Esophagus squamous epithelium (tissue), 5 donors: ENCODE measurements at places on chromosomes 5 and 9. TPM values are rescaled to one million over a fixed set of nuclear protein-coding genes. Genes with fewer than 3 reads are reported as not detected.

LHX3 gene
- not detected for total RNA-seq

STARD4 gene
- total RNA-seq = 13.7 TPM

ACSL6 gene
- 1.1 TPM for total RNA-seq

CCL19 gene
- total RNA-seq = not detected

DNA sequence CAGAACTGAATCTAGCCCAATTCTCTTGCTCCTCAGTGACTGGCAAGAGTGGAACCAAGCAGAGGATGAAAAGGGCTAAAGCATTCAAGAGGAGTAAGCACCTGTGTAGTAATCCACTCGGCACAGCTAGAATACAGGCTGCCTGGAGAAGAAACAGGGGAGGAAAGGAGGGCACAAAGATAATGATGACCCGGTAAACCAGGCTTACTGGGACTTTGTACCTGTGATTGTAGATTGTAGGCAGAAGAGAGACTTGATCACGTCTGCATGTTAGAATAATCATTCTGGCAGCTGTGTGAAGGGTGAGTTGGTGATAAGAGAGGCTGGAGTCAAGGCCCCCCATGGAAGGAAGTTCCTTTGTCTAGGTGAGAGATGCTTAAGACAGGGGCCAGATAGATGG, 20.6 kb upstream of the TNFSF15 start:
- DNase-seq = no peak

DNA sequence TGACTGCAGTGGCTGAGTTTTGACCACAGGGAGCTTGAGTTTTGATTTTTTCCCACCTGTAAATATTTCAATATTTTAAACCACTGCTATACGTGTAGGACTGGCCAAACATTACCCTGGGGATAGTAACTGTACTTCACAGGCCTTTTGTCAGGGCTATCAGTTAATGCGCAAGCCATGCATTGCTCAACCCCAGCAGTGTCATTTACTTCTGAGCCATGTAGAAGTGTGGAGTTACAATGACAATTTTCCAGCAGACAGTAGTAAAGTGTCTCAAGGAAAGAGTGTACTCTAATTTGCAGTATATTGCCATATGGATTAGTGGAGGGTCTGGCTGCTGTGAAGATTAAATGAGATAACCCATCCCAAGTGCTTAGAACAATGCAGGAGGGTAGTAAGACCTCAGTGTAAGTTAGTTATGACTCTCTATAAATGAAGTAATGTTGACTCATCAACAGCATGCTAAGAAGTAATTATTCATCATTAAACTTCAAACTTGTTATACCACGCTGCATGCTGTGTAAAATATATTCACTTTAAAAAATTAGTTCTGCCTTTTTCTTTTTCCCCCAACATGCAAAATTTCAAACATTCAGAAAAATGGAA, 489.2 kb downstream of the KDM4C start:
- no peak for DNase-seq

DNA sequence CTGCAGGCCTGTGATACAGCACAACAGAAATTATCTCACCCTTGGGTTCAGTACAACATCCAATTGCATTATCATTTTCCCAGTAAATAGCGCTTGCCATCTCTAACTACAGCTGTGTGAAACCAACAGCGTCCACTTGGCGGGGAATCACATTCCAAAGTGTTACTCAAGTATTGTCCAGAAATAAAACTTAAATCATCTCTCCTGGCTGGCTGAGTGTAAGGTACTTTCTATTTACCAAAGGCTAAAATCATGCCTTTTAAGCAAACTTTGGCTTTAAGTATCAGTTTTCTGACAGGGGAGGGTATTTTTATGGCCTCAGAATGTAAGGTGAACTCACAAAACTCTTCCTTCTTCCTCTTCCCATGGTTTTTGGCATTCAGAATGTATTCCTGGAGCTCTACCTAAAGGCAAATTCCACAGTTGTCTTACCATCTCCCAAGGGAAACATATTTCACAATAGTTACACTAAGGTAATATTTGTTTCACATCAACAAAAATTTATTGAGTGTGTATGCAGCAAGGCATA, 205.6 kb upstream of the MPDZ start:
- DNase-seq = no peak

GRCh38 chr5:180127682-180128670, 56.4 kb upstream of the RNF130 start:
- DNase-seq = no peak

DNA sequence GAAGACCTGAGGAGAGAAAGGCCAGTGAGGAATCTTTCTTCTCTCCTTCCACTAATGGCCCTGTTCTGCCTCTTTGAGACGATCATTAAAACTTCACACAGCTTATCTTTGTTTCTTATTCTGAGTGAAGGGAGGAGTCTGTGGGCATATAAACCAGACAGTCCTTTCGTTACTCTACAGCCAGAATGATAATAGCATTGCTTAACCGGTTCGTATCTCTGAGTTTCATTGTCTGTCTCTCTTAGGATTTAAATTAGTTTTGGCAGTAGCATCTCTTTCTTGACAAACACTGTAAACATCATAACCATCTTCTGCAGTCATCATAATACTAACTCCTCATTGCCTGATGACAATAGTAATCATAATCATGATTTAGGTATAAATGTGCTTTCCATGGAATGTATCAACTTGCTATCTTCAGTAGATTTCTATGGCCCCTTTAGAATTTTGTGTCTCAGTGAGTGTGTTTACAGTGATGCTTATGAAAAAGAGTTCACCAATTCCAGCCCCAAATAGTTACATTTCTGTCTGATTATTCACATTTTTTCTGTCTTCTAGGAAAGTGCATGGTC, 618.8 kb upstream of the KLF4 start:
- no peak for DNase-seq

DNA sequence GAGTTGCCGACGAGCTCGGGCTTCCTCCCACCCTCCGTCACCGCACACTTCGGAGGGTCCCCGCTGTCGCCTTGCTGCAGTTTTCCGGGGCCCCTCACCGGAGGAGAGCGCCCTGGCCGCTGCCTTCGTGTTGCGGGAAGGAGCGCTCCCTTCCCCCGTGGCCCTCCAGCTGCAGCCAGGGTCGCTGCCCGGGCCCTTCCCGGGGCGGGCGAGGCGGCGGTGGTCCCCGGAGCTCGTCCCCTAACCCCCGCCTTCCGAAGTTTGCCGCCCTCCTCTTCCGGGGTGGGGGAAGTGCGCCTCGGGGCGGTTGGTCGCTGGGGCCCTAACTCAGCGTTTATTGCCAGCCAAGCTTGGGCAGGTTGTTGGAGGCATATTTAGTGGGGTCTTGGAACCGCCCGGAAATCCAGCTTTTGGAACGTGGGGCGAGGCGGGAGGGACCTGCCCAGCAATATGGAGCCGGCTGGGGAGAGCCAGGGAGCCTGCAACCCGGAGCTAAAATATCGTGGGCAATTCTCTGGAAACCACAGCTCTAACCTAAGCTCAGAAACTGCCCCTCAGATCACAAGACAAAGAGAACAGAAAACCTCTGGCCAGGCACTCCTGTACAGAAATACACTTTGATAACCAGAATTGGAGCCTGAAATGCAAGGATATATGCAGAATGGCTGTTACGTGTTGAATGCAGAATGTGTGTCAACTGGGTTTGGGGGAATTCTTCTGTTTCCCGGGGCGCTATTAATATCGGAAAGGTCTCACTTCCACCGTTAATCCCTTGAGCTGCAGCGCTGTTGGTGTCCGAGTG, 890 bp downstream of the PIK3R1 start:
- DNase-seq = peak; percentile 24

DNA sequence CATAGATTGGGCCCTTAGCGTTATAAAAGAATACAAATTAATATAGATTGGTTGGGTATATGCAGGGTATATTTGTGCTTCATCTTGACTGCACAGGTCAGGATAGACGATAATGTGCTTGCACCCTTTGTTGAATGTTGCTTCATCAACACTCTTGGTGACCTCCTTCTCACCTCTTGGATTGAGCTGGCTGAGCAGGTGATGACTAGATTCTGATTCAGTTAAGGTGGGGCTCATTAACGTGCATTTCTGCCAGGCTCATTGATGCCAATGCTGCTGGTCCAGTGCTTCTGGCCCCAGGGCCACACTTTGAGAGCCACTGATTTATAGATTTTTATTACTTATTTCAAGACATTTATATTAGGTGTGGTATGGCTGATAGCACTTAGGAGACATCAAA, 27.7 kb downstream of the PCSK5 start:
- DNase-seq = no peak

DNA sequence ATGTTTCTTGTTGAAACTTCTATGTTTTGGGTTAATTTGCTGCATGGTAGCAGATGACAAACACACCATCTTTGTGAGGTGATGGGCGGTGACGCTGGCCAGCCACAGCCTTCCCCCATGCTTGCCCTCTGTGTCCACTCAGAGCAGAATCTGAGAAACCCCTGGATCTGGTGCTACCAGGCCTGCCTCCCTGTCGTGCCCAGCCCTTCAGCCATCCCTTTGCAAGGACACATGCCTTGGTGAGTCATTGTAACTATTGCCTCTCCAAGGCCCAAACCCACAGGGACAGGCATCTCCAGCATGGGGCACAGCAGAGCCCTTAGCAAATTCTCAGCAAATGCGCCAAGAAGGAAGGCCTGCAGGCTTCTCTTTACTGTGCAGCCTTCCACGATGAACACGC, 48.1 kb upstream of the FCN1 start:
- no peak for DNase-seq
